ENCODE measurements at places on chromosomes 7 and 10.

- peak; percentile 89 for DNase-seq
Observed at GRCh38 chr10:62244785-62245467, 23.7 kb downstream of the RTKN2 start.

DNA sequence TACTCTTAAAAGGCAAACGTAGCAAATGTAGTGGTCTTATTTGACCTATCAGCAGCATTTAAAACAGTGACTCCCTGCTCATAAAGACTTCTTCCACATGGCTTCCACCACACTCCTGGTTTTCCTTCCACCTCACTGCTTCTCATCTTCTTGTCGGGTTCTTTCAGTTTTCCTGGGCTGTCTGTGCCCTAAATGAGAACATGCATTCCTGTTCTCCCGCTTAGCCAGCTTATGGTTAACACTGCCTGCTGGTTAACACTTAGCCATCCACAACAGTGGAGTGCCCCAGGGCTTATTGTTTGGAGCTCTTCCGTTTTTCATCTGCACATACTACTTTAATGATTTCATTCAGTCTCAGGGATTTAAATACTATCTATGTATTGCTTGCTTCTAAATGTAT lies 34.3 kb upstream of the EXOC6 start:
- DNase-seq = no peak

- peak; percentile 13 for DNase-seq
Observed at GRCh38 chr7:106862317-106863089, 2.6 kb upstream of the PIK3CG start.

- DNase-seq = no peak
Observed at GRCh38 chr7:39528849-39529248, 37.4 kb upstream of the YAE1 start.

GRCh38 chr7:125122173-125122572 lies 192.5 kb upstream of the POT1 start:
- peak; percentile 76 for DNase-seq

DNA sequence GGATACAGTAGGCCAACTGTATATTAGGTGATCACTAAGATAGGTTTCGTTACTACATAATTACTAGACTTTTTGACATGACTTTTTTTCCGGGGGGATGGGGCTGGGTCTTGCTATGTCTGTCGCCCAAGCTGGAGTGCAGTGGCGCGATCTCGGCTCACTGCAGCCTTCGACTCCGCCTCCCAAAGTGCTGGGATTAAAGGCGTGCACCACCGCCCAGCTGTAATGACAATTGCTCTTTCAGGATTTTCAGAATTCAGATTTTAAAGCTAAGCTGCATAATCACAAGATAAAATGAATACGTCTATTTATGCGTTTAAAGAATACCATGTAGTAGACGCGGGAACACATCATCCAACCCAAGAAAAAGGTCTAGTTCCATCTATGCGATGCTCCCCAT lies 982 bp downstream of the IDI1 start:
- no peak for DNase-seq

- DNase-seq = no peak
Observed at GRCh38 chr7:94590526-94591162, 65.3 kb downstream of the SGCE start.

DNA sequence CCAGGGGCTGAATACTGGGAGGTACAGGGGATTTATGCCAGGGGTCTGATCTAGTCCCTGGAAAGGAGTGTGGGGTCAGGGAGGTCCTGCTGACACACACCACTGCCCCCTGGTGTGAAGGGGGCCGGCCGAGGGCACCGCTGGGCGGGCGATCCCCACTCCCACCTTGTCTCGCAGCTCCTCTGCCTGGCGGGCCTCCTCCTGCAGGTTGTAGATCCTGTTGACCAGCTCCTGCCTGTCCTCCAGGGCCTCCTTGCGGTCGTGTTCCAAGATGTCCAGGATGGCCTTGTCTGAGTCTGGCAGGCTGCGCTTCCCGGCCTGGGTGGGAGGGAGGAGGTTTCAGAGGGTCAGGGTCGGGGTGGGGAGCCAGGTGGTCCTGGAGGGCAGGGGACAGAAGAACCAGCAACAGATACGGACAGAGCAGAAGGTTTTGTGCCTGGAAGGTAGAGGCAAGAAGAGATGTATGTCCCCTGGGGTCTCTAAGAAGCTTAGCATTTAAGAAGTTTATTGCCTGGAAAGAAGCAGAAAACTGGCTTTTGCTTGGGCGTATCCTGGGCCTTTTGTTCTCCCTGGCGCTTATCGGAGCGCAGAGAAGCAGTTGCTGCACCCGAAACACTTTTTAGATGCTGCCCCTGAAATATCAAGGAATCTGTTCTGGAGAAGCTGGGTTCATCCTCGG lies 94.5 kb upstream of the GNA12 start:
- no peak for DNase-seq

GRCh38 chr7:116672596-116673456 lies 830 bp downstream of the MET start:
- peak; percentile 13 for DNase-seq

- peak; percentile 87 for DNase-seq
Observed at GRCh38 chr7:36658335-36659171, 65.7 kb downstream of the AOAH start.

- peak; percentile 81 for DNase-seq
Observed at GRCh38 chr10:125982260-125982948, 86.0 kb downstream of the FANK1 start.

DNA sequence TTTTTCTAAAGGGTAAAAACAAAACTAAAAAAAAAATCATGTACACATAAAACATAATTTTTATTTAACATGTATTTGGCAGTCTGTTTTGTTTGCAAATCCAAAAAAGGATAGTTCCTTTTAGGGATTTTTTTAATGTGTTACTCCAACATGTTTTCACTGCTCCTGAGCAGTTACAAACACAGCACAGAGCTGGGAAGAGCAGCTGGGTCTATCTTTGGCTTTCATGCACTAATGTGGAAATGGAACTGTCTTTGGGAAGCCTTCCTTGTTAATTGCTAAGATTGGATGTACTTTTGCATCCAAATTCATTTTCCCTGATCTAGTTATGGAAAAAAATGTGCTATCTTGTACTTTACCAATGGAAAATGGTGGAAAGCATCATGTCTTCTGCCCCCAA lies 1035.1 kb downstream of the CNTNAP2 start:
- no peak for DNase-seq

- no peak for DNase-seq
Observed at GRCh38 chr10:70561558-70561957, 41.0 kb downstream of the PRF1 start.

GRCh38 chr10:62095181-62096122 lies 173.2 kb downstream of the RTKN2 start:
- peak; percentile 95 for DNase-seq

DNA sequence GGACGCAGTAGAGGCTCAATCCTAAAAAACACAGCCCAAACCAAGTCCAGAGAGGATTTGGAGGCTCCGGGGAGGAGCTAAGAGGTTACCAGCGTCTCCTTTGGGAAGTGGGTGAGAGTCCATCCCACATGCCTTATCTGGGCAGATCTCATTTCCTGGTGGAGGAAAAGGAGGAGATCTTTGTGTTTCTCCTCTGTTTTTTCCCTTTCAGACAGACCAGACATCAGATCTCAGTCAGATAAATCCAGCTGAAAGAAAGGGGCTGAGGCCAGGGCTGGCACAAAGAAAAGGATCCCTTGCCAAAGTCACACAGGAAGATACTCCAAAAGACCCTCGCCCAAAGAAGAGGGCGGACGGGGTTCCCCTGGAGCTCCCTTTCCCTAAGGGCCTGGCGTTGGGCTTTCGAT lies 58.3 kb upstream of the COMTD1 start:
- DNase-seq = no peak

- no peak for DNase-seq
Observed at GRCh38 chr7:34242391-34242790, 337.1 kb downstream of the BMPER start.

DNA sequence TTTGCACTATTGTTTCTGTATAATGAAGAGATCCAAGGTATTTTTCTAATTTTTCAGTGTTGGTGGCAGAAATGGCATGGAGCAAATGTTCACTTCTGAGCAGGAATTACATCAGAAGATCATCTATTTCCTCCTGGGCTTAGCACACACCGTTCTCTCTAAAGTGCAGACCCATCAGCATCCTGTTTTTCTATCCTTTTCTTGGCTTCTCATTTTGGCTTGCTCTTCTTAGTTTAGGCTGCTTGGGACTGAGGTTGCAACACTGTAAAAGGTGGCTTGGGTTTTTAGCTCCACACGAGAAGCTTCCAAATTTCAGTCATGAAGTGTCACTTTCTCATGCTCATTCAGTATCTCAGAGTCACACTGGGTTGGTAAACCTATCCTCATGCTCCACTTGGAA lies 79.9 kb upstream of the SMIM30 start:
- peak; percentile 14 for DNase-seq

Data from fibroblast of pulmonary artery (primary cell).